ENCODE measurements at places on chromosomes 3 and 15. TPM values are rescaled to one million over a fixed set of nuclear protein-coding genes. Genes with fewer than 3 reads are reported as not detected.

Gene MKRN2OS
- total RNA-seq, result 0.42 TPM

Gene ZNF80
- not detected for total RNA-seq

- DNase-seq, result no peak
- H3K27me3 ChIP-seq, result no peaks in the 10 kb centered on the region
- no peak overlapping the region for H3K4me3 ChIP-seq
- H3K36me3 ChIP-seq, result peaks cover 2% of the 10 kb centered on the region
Observed at GRCh38 chr3:99868311-99868646, 50.6 kb downstream of the CMSS1 start.

GRCh38 chr15:65985387-65985786 is 116.1 kb downstream of the RAB11A start:
- H3K4me1 ChIP-seq, result no peaks in the 10 kb centered on the region
- no peak for DNase-seq
- no peak overlapping the region for H3K4me3 ChIP-seq
- H3K36me3 ChIP-seq, result no peaks in the 10 kb centered on the region
- peaks cover 16% of the 10 kb centered on the region for H3K27me3 ChIP-seq
- H3K27ac ChIP-seq, result no peak overlapping the region

All from liver (tissue), 10 donors.